ENCODE measurements at places on chromosomes 2 and 18. TPM values are rescaled to one million over a fixed set of nuclear protein-coding genes. Genes with fewer than 3 reads are reported as not detected.
A peak's percentile ranks its signal among the peaks of the same experiment; 100 is the strongest.

Gene G6PC2
- not detected for total RNA-seq

Gene TSGA10
- total RNA-seq, result 6.3 TPM

Gene CKAP2L
- total RNA-seq, result 46.1 TPM

DNA sequence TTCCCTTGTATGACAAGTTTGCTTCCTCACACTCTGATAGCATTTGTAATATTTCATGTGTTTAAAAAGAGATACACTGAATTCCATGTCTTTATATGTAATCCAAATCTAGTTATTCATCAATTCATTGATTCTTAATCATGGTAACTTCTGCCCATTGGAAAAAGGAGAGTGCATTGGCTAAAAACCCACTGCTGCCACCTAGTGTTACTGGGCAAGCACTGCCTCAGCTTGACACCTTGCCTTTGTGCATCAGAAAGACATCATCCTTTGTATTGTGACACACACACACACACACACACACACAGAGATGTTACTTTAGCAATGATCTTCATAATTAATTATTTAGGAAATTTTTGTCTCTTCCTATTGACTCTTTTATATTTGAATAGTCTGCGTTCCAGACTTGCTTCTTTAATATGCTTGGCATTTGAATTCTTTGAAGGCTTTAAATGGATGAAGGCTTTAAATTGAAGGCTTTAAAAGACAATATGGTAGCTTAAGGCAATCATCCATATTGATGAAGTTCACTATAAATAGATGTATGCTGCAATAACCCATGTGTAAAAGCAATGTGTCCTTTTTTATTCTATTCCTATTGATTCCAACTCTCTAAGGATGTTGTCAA, 414.2 kb upstream of the CHST9 start:
- peak; percentile 36 for DNase-seq

Gene SULT1C4
- total RNA-seq, result not detected

Gene LRRTM1
- total RNA-seq, result not detected

Gene M1AP
- not detected for total RNA-seq

- DNase-seq, result no peak
Measured at GRCh38 chr2:84701880-84702279, 179.0 kb downstream of the TRABD2A start.

Gene GTF2A1L
- total RNA-seq, result not detected

Gene GPBAR1
- 0.14 TPM for total RNA-seq

Gene SP5
- not detected for total RNA-seq

DNA sequence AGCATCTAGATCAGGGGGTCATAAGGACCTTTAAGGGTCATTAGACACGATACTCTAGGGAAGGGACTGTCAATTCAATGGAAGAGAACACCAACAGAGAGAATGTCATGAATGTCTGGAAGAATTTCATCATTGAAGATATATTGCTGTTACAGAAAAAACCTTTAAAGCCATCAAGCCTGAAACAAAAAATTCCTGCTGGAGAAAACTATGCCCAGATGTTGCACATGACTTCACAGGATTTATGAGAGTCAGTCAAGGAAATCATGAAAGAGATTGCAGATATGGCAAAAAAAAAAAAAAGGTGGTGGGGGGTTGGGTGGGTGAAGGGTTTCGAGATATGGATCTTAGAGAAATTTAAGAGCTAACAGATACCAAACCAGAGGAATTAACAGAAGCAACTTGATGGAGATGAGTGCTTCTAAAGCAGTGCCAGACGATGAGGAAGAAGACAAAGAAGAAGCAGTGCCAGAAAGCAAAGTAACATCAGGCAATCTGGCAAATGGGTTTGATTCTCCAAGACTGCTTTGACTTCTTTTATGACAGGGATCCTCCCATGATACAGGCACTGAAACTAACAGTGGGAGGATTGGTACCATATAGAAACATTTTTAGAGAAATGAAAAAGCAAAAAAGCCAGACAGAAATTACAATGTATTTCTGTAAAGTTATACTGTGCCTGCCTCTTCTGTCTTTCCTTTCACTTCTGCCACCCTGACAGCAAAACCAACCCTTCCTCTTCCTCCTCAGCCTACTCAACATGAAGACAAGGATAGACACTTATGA, 28.5 kb downstream of the MAP4K3 start:
- DNase-seq, result no peak

- no peak for DNase-seq
Measured at GRCh38 chr18:12301263-12302005, 6.6 kb upstream of the TUBB6 start.

DNA sequence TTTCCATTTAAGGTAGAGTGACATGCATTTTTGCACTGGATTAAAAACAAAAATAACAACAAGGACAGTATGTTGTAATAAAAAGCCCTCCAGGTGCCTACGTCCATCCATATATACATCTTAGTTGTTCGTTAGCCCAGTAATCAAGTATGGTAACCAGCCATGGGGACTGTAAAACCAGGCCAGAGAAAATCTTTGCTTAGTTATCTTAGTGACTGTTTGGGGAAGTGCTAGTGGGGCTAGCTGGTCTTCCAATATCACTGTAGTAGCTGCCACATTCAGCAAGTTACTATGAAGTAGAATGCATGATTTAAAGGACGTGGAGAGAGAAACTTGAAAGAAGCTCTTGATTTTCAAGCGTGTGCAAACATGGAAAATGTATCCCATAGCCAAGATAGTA, 95.9 kb upstream of the STON1 start:
- no peak for DNase-seq

Gene TMEM182
- 3.8 TPM for total RNA-seq

DNA sequence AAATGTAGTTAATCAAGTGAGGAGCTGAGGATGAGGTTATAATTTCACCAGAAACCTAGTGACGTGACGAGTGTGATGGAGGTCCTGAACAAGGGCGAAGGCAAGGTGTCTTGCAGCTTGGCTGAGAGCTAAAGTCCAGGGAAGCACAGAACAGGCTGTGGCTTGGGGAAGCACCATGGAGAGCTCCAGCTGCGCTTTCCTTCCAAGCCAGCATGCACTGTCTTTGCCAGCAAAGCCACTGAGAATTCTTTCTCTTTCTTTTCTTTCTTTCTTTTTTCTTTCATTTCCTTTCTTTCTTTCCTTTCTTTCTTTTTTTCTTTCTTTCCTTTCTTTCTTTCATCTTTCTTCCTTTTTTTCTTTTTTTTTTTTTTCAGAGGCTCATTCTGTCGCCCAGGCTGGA, 239.3 kb downstream of the FBXO15 start:
- no peak for DNase-seq

GRCh38 chr2:141641462-141641861, 489.4 kb downstream of the LRP1B start:
- no peak for DNase-seq

Gene ATP6V1B1
- not detected for total RNA-seq

GRCh38 chr2:37790019-37790418, 118.6 kb upstream of the CDC42EP3 start:
- DNase-seq, result no peak

DNA sequence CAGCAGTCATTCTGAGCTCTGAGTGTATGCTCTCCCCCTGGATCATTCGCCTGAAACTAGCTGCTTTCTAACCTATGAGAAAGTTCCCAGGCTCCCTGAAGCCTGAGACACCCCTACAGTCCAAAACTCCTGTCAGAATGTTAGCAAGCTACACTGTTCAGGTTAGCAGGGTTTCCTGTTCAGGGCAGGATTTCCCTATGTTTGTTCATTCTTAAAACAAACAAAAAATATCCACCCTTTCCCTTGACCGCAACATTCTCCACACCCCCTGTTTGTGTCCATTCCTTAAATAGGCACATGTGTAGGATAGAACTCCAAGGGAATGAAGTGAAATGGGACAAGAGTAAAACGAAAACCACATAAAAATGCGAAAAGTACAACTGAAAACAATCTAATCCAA, 83.1 kb downstream of the KLF7 start:
- DNase-seq, result no peak

- no peak for DNase-seq
Measured at GRCh38 chr2:143524559-143525401, 395.6 kb downstream of the ARHGAP15 start.

Gene LBX2
- total RNA-seq, result 0.63 TPM

DNA sequence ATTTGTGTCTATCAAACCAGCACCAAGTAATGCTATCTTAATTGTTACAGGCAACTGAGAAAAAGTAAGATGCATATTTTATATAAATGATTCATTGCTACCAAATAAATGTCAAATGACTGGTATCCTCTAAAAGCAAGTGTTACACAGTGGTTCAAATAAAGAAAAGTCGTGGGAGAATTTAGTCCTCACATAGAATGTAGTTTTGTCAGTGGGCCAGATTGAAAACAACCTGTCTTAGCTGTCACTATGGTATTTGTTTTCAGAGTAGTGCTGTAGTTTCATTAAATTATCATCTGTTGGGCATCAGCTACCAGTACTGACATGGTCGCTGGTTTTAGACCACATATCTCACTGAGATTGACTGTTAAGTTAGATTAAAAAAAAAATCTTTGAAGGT, 10.2 kb upstream of the EIF2AK3 start:
- DNase-seq, result no peak

GRCh38 chr2:62475172-62476011, 30.6 kb downstream of the TMEM17 start:
- DNase-seq, result no peak

DNA sequence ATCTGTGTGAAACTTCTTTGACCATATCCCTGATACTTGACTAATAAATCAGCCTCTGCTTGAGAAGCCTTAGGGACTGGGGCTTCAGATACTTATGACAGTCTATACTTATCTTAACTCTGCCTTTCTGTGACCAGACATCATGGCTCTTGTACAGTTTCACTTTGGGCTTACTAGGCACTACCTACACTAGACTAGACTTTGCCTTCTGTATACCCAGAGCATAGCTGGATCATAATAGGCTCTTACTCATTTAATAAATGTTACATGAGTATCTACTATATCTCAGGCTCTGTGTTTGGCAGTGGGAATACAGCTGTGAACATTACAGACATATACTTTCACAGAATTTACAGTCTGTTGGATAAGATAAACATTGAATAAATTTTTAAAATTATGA, 9.0 kb downstream of the UGP2 start:
- no peak for DNase-seq

Gene STARD6
- not detected for total RNA-seq

GRCh38 chr2:38592951-38593350, 9.8 kb downstream of the HNRNPLL start:
- DNase-seq, result no peak

- DNase-seq, result no peak
Measured at GRCh38 chr2:164784376-164784775, 57.2 kb downstream of the COBLL1 start.
